PC-9 (cell line): ENCODE measurements at places on chromosomes 7 and 10. TPM values are rescaled to one million over a fixed set of nuclear protein-coding genes. Genes with fewer than 3 reads are reported as not detected.

The CPED1 gene
- total RNA-seq, result 1.2 and 2.4 TPM in 2 replicates

The HTR5A gene
- not detected in 2 replicates for total RNA-seq

The POLR2J gene
- 50.2 and 66.9 TPM in 2 replicates for total RNA-seq

The HTR7 gene
- 0.52 and 0.55 TPM in 2 replicates for total RNA-seq

DNA sequence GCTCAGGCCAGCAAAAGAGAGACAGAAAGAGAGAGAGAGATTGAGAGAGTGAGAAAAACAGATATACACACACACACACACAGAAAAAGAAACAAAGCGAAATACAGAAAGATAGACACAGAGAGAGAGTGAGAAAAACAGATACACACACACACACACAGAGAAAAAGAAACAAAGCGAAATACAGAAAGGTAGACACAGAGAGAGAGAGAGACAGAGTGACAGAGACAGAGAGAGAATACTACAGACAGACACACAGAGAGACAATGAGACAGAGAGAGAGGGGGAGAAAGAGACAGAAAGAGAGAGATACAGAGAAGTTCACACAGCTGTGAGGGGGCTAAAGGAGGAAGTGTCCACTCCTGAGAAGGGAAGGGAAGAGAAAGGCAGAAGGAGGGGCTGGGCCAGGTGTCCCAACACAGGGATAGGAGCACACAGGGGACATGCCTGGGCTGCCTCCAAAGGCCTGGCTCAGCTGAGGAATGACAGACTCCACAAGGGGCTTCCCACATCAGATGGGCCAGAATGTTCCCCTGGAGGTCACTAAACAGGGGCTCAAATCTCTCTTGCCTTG is 4.3 kb downstream of the GCK start:
- no peak for DNase-seq

DNA sequence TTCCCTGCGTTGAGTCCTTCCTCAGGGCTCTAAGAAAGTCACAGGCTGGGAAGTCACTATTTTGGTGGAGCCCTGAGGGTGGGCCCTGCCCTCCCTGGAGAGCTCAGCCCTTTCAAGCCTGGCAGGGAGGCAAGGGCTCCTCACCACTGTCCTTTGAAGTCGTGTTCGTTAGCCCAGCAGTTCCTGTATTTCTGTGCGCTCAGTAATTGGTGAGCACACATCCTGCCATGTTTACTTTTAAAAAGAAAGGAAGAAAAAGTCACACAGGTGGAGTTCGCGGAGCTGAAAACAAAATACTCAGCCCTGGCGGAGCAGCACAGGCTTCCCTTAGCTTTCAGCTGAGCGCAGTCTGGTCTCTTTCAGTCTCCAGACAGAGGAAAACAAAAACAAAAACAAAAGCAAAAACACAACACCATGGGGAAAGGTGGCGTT is 37.1 kb downstream of the PRKCQ start:
- no peak for DNase-seq

DNA sequence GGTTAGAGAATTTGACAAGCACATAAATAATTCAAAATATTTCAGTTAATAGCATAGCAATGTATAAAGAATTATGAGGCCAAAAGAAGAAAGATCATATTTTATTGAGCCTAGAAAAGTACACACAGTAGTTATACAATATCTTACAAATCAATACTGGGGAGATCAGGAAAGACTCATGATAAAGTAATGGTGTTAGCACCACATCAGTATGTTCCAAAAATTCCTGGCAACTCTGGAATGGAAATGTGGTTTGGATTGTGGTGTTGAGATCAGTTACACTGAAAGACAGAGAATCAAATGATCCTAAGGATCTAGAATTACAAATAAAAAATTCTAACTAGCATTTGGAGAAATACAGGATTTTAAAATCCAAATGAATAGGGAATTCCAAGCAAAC is 420.5 kb upstream of the CNTNAP2 start:
- no peak for DNase-seq

DNA sequence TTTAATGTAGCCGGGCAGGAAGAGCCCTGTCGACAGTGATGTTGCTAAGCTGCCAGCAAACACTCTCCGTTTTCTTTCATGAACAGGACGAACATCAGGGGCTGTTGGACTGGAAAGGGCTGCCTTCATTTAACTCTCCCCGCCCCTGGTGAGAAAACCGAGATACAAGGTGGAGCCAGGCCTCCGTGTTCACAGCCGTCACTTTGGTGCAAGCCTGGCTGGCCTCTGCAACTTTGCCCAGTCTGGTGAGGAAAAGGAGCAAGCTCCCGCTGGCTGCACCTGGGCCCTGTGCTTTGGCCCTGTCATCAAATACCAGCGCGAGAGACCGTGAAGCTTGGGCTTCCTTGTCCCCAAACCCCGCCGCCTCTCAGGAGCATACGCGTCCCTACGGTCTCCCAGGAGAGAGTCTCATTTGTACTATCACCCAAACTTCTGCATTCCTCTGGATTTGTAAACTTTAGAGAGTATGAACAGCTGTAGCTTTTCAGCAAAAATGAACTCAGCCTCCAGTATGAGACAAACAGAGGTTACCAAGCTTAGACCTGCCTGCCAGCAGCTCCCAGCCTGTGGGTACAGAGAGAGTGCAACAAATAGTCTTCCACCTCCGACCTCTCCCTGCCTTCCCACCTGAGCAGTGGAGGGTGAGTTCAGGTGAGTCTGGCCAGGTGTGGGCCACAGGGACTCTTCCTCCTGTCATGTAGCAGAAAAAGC is 445.3 kb upstream of the MGMT start:
- no peak for DNase-seq

GRCh38 chr10:71231206-71231605 is 18.8 kb downstream of the UNC5B start:
- no peak for DNase-seq

GRCh38 chr7:29095631-29096445 is 50.5 kb downstream of the CPVL start:
- peak; percentile 6 for DNase-seq

DNA sequence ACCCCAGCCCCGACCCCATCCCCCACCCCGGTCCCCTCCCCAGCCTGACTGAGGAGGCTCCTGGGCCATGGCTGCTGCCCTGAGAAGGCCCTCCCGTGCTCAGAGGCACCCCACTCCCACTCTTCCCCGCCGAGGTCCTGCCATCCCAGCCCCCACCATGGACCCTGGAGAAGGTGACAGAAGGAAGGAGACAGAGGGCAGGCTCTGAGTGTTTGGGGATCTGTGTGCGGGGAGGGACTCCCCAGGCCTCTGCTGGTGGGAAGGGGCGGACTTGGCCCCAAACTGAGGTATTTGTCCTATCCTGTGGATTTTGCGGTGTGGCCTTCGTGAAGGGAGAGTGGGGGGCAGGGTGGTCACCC is 53.4 kb downstream of the PWWP2B start:
- no peak for DNase-seq

DNA sequence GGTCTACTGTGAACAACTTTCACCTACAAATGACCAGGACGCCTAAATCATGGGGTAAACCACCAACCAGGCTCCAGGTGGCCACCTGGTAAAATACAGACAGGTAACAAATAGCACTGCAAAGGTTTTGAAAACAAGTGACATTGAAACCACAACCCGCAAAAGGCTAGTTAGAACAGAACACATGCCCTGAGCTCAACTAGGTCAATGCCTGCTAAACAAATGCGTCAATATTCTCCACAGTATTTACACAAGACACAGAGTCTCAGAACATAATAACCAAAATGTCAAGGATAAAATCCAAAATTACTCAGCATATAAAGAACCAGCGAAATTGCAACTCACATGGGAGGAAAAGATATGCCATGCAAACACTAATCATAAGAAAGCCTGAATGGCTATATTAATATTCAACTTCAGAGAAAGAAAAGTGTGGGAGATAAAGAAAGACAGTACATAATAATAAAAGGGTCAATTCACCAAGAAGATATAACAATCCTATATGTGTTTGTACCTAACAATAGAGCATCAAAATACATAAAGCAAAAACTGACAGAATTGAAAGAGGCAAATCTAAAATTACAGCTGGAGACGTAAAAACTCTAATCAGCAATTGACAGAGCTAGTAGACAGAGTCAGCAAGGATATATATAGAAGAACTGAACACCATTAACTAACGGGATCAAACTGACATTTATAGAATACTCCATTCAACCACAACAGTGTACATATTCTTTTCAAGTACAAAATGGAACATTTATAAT is 47.6 kb downstream of the SMURF1 start:
- DNase-seq, result no peak

- DNase-seq, result no peak
Measured at GRCh38 chr7:43463401-43463980, 119.4 kb upstream of the STK17A start.

GRCh38 chr10:11882646-11883375 is 59.7 kb downstream of the PROSER2 start:
- no peak for DNase-seq

DNA sequence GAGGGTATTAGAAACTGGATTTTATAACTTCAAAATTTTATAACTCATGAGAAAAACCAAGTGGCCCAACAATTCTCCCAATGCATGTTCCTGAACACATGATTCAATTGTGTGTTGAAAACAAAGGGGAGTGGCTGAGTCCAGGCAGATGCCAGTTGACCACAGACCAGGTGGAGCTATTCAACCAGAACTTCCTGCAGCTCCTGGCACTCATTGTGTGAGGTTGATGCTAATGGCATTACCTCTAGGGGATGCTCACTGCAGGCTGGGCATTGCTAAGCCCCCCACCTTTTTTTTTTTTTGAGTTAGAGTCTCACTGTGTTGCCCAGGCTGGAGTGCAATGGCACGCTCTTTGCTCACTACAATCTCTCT is 20.3 kb downstream of the MYOF start:
- DNase-seq, result peak; percentile 66

DNA sequence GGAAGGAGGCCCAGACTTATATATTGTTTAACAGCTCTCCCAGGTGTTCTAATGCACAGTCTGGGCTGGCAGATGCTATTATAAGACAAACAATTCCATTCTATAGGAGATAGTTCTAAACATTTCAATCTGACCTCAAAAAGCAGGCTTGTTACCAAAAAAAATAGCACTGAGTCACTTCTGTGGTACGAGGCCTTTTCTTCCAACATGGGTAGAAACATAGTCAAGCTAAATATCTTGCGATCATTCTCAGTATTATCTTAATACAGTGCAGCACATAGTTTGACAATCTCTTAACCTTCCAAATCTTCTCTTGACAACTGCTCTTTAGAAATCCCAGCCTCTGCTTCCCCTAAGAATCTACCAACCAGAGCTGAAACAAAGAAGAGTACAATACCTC is 46.6 kb upstream of the MKX start:
- DNase-seq, result no peak
